ENCODE measurements at places on chromosomes 13 and 19. TPM values are rescaled to one million over a fixed set of nuclear protein-coding genes. Genes with fewer than 3 reads are reported as not detected.
A peak's percentile ranks its signal among the peaks of the same experiment; 100 is the strongest.

DNA sequence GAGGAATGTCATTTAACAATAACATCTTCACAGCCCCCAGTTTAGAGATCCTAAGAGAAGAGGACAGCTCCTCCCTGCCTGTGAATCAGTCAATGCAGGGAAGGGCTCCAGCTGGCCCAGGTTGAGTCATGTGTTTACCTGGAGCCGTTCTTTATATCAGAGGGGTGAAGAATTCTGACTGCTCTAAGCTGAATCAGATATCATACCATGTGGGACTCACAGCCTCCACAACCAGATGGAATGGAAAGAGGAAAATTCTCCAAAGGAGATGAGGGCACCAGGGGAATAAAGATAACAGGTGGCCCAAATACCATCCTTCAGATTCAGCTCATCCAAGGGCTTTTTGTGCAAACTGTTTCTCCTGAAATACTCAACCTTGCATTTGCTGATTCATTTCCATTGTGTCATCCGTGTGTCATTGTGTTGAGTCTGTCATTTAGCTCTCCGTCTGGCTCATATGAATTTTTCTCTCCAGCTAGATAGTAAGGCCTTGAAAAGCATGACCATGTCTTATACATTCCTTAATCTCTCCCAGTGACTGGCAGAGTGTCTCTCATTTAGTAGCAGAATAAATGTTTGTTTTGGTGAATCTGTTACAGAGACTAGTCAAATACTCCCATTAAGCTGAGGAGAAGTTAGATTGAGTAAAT lies 217.9 kb downstream of the RFC3 start:
- DNase-seq = no peak

DNA sequence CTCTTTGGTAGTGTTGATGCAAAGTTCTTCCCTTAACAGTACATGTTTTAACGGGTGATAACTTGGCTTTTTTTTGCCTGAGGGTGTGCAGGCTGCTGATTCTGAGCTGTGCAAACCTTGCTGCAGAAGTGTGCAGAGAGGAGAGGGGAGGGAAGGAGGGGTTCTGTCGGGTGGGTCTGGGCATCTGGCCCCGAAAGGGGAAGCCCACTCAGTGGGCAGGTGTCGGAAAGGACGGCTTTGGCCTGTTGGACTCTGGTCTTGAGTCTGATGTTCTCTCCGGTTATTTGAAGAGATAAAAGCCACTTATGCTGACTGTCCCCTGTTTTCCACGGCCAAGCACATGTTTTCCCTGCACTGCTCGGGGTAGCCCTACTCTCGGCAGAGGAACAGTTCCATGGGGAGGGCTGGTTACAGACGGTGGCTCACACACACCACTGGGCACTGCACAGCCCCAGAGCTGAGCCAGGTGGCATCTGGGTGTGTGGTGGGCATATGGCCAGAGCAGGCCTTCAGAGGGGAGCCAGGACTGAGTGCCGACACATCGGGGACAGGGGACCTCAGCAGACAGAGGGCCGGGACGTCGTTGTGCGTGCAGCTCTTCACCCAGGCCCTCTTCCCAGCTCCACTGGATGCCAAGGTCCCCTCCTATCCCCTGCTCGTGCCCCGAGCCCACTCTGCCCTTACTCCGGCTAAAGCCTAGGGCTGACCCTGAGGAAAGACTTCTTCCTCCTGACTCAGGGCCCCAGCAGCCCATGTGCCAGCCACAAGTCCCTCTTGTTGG lies 93.2 kb downstream of the TEX29 start:
- DNase-seq = no peak

- no peak for DNase-seq
Observed at GRCh38 chr13:72504131-72504841, 223.1 kb downstream of the MZT1 start.

The CEACAM3 gene
- total RNA-seq = 0.99 TPM

DNA sequence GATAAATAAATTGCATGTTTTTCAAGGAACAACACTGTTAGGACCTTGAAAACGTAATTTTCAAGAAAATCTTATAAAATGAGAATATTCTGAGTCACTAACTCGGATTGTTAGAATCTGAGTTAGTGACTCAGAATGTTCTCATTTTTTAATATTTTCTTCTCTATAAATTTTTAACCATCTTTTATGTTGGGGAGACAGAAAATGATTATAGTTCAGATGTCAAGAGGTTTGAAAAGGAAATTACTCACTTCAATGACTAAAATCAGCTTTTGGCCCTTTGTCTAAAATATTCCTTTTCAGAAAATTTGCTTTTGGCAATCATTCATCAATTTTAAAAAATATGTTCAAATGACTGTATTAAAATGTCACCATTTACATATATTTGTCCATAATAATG lies 264.2 kb upstream of the EDNRB start:
- DNase-seq = no peak

GRCh38 chr13:111480976-111481375 lies 160.5 kb downstream of the TEX29 start:
- DNase-seq = no peak

DNA sequence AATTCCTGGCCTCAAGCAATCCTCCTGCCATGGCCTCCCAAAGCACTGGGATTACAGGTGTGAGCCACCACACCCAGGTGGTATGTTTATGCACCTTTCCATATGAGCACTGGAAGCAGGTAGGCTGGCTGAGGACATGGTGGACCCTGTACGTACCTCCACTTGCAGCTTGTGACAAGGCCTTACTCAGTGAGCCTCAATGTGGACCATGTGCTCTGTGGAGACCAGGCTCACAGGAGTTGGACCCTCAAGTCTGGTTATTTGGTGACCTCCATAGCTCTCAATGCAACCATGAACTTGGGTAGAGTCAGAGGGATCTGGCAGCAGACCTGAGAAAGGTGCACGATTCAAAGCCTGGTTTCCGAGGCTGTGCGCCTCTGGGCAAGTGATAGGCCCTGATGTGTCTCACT lies 5.5 kb downstream of the ACP4 start:
- DNase-seq = no peak

GRCh38 chr13:102392481-102393209 lies 9.2 kb downstream of the FGF14 start:
- DNase-seq = no peak

DNA sequence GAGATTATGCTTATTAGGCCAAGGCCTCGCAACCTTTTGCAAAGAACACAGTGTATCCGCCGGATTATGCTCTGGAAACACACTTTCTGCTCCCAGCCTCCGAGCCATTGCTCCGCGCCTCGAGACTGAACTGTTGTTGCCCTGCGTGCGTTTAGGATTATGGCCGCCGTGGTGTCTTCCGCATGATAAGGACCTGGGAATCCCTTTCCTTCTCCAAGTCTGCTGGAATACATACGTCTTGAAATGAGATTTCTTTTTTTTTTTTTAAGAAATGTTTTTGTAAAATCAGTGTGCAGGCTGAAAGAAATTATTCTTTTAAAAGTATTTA lies 89.8 kb upstream of the SOX1 start:
- DNase-seq = no peak

- no peak for DNase-seq
Observed at GRCh38 chr13:80612804-80613203, 271.9 kb upstream of the SPRY2 start.

The WDR87 gene
- under 0.01 TPM for total RNA-seq

- no peak for DNase-seq
Observed at GRCh38 chr13:22744688-22745452, 435.9 kb upstream of the SGCG start.

DNA sequence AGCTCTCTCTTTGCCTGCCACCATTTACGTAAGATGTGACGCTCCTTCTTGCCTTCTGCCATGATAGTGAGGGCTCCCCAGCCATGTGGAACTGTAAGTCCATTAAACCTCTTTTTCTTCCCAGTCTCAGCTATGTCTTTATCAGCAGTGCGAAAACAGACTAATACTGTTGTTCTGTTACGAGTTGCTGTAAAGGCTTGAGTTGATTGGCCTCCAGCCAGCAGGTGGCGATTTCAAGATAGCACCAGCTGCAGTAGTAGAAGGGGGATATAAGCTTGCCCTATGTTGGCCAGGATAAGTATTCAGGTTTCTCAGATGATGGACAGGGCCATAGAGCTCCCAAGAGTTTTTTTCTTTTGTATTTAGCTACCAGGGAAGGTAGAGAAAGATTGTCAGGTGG lies 385.5 kb downstream of the MZT1 start:
- no peak for DNase-seq

DNA sequence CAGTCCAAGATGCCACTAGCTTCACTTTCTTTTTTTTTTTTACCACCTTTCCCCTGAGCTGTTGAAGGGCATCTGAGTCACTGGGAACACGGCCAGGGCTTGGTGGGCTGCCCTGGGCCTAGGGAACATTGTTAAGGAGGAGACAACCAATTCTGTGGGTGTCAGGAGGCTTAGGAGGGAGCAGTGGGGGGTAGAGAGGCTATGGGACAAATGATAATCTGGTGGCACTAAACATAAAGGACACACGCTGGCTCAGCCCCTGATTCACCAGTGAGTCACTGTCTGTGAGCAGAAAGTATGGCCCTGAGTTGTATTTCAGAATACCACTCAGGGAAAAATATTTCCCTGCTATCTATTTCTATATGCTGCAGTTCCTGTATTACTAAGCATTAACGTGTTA lies 207.8 kb downstream of the DCLK1 start:
- no peak for DNase-seq

- DNase-seq = no peak
Observed at GRCh38 chr13:41546372-41547190, 89.2 kb downstream of the RGCC start.

The CNFN gene
- 0.85 TPM for total RNA-seq

GRCh38 chr19:29084266-29084665 lies 128.7 kb downstream of the UQCRFS1 start:
- DNase-seq = no peak

The POLR1G gene
- 5.8 TPM for total RNA-seq

GRCh38 chr19:39428283-39429112 lies 7.3 kb downstream of the RPS16 start:
- no peak for DNase-seq

GRCh38 chr19:44722131-44723121 lies 23.5 kb downstream of the CEACAM16 start:
- DNase-seq = no peak

- DNase-seq = no peak
Observed at GRCh38 chr13:106132216-106132615, 403.2 kb downstream of the EFNB2 start.

The RANBP3 gene
- 36.7 TPM for total RNA-seq

GRCh38 chr13:24627946-24628345 lies 52.3 kb upstream of the ATP12A start:
- no peak for DNase-seq

GRCh38 chr13:98509271-98510155 lies 67.4 kb downstream of the STK24 start:
- peak; percentile 12 for DNase-seq

DNA sequence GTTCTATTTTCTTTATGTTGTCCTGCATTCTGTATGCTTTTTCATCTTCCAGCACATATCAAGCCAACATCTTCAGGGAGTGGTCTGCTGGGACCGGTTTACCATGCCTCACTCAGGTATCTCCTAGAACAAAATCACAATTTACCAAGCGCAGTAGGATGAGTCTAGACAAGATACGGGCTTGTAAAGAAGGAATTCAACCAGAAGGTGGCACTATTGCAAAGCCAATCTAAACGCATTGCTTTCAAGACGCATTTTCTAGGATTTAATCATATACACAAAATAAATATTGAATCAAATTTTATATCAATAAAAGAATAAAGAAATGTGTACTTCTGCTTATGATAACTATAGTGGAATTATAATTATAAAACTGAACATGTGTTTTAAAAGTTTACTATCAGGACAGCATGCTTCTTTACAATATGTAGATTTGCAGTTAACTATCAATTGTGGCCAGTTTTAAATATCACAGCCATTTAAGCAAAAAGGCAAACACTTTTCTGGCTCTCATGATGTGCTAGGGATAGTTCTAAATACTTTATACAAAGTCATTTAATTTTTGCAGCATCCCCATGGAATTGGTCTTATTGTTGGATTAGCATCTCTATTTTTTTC lies 16.1 kb upstream of the TPP2 start:
- DNase-seq = peak; percentile 26

The ZNF14 gene
- total RNA-seq = 5.9 TPM

The MEDAG gene
- 0.76 TPM for total RNA-seq

The LAIR1 gene
- 127 TPM for total RNA-seq

DNA sequence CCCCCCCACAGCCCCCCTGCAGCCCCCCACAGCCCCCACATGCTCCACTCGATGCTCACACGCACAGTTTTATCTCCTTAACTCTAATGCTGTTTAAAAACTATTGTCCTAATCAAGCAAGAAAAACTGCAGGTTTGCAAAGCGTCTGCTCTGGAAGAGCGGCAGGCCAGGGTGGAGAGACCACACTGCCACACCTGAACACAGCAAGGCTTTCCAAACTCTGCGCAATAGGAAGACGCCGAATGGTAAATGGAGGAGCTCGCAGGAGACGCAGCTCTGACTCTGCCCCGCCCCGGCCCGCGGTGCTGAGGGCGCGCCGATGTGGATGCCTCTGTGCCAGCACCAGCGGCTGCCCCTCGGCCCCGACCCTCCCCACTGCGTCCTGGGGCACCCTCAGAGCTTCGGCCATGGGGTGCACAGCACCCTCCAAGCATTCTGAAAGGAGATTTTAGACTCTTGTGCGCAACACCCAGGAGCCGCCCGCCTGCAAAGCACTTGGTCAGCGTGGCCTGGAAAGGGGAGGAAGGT lies 32.4 kb downstream of the RASA3 start:
- DNase-seq = no peak

The CCNA1 gene
- 1.2 TPM for total RNA-seq
